ENCODE measurements at places on chromosomes 3 and 15.

DNA sequence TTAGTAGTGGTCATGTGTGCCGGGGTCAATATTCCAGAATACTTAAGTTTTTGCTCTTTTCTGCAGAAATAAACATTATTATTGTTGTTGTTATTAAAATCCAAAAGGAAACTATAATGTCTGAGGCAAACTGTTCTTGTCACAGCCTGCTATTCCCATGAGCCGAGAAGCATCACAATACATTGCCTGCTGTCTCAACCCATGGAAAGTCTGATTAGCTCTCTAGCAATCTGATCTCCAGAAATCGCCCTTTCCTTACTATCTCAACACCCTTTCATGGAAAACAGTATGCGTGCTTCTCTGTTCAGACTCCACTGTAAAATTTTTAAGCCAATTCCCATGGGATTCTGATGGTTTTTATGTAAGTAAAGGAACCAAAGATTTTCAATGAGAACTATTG is 811.0 kb downstream of the TUSC7 start:
- DNase-seq: no peak

GRCh38 chr15:45225506-45226273 is 26.3 kb upstream of the SLC28A2 start:
- DNase-seq: no peak

DNA sequence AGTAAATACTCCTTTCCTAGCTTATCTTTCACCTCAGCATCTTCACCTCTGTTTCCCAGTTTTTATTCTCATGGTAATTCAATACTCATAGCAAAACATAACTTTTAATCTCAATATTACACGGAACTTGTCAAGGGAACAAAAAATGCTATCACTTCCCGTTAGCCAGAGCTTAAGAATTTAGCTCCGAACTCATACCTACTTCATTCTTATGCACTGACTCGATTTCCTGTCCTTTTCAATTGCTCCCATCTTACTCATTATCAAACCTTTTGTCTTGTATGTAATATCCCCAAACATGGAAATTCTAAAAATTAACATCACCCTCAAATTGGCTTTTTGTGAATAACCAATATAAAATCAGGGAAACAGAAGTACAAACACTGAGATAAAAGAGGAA is 28.2 kb downstream of the MYEF2 start:
- no peak for DNase-seq

GRCh38 chr3:38507120-38507519 is 11.0 kb downstream of the EXOG start:
- DNase-seq: no peak

- DNase-seq: no peak
Measured at GRCh38 chr15:69748131-69748530, 295.5 kb downstream of the RPLP1 start.

- no peak for DNase-seq
Measured at GRCh38 chr15:80580106-80580505, 115.0 kb upstream of the ABHD17C start.

All from activated naive CD8-positive, alpha-beta T cell treated with anti-CD3 and anti-CD28 coated beads for 36 hours (primary cell).